ENCODE measurements at places on chromosomes 7 and 10.
A peak's percentile ranks its signal among the peaks of the same experiment; 100 is the strongest.

DNA sequence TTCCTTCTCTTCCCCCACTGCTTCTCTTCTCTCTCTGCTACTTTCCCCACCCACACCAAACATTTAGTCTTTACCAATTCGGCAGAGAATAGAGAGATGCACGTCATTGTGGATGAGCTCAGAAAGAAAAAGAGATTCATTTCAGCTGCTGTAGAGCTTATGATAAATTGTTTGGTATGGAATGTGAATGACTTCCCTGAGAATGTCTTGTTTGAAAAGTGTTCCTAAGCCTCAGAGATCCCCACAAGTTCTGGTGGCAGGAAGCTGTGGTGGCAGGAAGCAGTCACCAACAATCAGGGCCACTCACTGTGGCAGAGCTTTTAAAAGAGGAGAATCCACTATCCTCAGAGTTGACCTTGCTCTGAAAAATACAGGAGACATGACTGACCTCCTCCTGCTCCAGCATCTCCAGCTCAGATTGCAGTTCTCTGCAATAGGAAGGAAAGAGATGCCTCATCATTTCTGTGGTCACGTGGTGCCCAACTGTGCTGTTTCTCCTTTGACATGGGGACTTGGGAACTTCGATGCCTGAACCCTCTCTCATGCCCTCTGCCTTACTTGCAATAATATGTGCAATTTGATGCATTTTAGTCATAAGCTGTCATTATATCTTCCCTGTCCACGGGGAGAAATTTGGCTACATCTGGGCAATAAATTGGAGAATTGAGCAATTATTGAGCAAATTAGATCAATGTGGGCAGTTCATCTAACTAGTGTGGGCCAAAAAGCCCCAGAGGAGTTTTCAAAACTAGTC lies 76.5 kb downstream of the BMPER start:
- no peak for DNase-seq

DNA sequence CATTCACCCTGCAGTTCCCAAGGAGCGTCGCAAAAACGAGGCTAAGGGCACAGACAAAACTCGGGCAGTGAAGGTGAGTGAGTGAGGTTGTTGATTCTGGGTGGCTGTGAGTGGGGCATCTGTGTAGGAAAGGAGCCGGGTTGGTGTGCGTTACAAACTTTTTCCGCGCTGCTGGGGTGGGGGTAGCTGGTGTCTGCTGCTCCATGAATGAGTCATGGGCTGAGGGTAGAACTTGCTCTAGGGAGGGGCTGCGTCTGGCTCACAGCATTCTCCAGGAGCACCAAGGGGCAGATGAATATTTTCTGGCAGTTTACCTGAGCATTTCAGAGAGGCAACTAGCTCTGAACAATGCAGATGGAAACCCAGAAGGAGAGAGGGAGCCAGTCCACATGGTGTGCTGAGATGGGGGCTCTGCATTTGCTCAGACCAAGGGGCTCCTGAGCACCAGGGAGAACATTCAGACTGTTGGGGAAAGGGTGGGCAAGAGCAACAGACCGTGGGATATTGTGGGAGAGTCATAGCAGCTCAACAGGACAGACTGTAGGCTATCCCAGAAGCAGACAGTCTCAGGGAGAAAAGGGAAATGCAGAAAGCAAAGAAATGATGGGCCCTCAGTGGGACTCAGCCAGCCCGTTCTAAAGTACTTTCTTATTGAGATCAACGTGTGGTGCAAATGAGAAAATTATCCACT lies 18.8 kb downstream of the NOBOX start:
- DNase-seq, result peak; percentile 31

DNA sequence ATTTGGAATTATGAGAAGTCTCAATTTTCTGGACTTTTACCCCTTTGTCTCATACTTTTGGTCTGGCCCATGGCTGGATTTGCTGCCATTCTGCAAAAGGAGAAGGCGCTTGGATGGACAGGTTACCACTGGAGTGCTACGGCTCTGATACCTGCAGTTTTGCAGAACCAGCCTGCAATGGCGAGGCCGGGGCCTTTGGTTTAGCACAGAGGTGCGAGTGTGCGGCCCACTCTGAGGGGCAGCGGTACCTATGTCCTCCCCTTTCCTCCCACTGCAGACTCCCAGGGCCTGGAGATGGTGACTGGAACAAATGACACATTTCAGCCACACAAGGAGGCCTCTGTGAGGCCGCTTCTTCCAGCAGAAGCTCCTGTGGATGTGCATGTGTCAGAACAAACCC lies 11.9 kb downstream of the ZNF777 start:
- DNase-seq, result no peak

GRCh38 chr7:144834641-144835144 lies 1.2 kb downstream of the TPK1 start:
- DNase-seq, result peak; percentile 31

GRCh38 chr10:78568620-78569019 lies 500.1 kb upstream of the ZMIZ1 start:
- DNase-seq, result no peak

DNA sequence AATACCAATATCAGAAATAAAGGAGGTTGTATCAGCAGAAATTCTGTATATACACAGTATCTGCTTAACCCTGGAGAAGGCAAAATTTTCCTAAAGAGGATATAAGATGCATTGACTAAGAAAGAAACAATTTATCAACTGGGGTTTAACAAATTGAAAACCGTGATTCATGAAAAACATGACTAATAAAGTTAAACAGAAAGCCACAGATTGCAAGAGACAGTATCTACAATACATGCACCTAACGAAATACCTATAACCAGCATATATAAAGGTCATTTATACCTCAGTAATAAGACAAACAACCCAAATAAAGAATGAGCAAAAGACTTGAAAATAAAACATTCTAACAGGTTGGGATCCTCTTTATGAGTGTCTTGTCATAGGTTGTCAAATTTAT lies 101.8 kb downstream of the IQUB start:
- no peak for DNase-seq

GRCh38 chr7:130903358-130903974 lies 169.5 kb upstream of the KLF14 start:
- no peak for DNase-seq

DNA sequence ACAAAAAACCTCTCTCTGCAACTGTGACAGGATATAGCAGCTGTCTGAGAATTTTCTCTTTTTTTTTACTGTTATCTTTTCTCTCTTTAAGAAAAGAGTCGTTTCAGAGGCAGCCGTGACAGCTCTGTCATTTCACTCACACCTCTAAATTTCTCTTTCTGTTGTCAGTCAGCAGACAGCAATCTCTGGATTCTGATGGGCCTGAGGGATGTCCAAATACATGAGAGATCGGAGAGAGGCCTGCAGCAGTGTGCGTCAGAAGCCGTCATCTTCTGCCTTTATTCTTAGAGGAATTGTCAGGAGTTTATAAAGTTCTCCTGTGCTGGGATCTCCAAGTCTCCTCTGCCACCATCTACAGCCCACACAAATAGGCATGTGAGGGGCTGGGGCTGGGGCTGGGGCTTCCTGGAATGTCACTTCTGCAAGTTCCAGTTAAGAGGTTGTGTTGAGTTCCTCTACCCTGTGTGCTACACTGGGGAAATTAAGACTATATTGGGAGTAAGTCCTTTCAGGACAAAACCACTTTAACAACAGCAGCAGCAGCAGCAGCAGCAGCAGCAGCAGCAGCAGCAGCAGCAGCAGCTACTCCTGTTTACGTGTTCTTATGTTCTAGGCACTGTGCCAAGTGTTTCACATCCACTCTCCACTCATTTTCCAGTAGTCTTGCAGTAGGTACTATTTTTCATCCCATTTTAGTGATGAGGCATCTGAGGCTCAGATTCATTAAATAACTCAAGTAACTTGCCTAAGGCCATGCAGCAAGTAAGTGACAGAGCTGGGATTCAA lies 541.3 kb downstream of the LRMDA start:
- no peak for DNase-seq

DNA sequence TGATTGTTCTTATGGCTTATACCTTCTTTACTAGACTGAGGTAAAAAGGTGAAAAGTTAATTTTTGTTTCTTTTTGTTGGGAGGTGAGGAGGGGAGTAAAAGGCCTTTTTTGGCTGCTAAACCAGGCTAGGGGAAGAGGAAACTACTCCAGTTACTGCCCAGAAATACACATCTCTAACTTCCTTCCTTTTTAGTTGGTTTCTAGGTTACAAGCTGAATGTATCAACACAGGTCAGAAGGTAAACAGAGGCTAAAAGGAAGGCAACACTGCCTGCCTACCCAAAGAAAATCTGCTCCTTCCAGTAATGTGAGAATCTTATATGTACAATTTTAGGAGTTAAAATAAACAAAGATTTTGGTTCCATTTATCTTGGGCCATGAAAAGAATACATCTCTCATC lies 140.4 kb downstream of the NRBF2 start:
- DNase-seq, result no peak

DNA sequence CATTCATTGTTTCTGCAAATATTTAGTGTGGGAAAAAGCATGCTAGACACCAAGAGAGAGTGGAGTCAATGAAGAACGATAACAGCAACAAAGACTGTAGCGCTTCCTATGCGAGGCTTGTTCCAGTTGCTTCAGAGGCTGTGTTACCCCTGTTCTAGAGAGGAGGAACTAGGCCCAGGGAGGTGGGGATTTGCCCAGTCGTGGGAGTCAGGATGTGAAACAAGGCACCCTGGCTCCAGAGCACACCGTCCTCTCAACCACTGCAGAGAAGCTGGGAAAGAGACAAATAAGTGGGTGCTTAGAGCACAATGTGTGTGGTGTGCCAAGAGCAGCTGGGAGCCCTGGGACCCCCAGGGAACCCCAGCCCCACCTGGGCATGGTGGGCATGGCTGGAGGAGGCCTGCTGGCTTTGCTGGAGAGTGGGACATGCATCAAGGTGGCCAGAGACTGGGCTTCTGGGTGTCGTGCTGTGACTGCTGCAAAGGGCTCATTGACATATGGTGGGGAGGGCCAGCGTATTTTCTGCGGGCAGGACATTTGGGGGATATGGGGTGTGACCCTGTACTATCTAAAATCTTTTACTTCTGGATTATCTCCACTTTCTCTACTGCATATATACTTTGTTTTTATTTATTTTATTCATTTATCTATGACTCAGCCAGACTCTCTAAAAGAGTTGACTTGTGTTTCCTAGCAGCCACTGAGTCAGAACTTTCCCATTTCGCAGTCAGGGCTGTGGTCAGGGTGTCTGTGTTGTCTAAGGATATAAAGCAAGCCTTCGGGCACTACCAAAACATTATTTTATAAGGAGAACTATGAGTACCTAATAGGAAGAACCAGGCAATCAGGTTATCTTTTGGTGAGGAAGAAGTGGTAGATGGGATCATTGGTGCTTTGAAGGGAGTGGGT lies 95.4 kb downstream of the TCF7L2 start:
- DNase-seq, result no peak

DNA sequence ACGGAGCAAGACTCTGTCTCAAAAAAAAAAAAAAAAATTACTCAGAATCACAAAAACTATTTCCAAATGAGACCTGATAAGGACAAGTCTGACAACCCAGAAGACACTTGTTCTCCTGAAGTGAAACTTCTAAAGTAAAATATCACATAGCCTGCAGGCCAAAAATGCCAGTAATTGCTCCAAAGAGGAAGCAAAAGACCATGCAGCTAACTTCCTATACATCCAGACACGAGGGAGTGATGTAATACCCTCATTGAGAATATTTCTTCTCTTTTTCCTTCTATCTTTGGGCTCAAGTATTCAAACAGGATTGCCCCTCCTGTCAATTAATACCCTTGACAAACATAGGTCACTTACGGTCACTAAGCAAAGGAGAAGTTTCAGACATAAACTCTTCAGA lies 31.2 kb downstream of the ARMH3 start:
- no peak for DNase-seq

DNA sequence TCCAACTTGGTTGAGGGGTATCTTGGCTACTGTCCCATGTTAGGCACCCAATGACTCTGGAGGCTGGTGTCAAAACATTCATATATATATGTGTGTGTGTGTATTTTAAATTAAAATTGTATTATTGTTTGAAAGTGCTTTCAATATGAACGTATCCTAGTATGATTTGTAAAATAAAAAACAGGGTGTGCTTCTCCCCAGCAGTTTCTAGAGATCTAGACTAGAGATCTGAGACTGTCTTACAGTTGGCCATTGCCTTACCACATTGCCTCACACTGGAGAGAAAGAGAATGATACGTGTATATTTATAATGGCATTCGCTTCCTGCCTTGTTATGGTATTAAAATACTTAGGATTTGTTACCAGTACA lies 1.2 kb downstream of the BAG3 start:
- no peak for DNase-seq

DNA sequence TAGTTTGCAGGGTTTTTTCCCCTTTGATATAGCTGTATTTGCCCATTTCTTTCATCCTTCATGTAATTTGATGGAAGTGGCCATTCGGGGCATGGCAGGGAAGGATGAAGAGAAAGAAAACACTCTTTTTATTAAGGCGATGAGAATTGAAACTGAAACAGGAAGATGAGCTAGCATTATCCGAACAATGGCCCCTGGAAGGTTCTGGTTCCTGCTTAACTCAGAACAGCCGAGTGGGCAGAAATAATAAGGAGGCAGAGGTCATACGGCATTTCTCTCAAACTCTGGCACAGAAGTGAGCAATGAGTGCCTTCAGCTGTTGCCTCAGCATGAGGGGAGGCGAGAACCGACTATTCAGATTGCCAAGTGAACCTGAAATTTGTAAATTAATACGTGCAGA lies 113.2 kb upstream of the MYO3A start:
- DNase-seq, result no peak

- DNase-seq, result no peak
These were observed 157.6 kb downstream of the ATRNL1 start for GRCh38 chr10:115250784-115251183.

DNA sequence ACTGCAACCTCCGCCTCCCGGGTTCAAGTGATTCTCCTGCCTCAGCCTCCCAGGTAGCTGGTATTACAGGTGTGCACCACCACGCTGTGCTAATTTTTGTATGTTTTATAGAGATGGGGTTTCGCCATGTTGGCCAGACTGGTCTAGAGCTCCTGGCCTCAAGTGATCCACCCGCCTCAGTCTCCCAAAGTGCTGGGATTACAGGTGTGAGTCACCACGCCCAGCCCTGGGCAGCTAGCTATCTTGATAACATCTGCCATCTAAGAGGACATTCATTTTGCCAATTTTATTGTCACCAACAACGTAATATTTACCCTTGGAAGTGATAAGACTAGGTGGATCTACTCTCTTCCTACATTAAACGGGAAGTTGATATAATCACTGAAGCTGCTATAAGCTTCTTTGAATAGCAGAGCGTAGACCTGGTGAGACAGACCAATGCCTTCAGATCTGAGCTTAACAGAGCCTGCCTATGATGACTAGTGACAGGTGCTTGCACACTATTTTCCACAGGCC lies 39.7 kb upstream of the SLC35B4 start:
- DNase-seq, result no peak

- no peak for DNase-seq
These were observed 10.9 kb downstream of the STK32C start for GRCh38 chr10:132296666-132297443.

DNA sequence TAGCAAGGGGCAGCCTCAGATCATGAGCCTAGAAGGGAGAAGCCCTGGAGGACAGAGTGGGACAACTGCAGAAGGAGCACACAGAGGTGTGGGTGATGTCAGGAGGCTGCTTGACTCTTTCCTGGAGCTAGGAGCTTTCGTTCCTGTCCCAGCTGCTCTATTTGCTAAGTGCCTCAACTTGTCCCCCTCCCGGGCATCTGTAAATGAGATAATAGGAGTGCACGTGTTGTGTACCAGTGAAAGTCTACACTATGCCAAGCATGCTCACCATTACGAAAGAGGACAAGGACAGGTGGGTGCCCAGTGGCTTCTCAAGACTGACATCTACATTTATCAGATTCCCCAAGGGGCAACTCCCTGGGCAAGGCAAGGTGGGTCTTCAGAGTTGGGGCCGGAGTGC lies 162.7 kb downstream of the KCNMA1 start:
- no peak for DNase-seq

GRCh38 chr7:45992826-45993225 lies 71.8 kb upstream of the IGFBP3 start:
- DNase-seq, result no peak
